Left cardiac atrium (tissue), 4 donors: ENCODE measurements at places on chromosomes 12 and 14.

GRCh38 chr14:100240668-100241032 lies 1.7 kb downstream of the YY1 start:
- no peak for DNase-seq

- no peak for DNase-seq
Measured at GRCh38 chr12:118737985-118738540, 243.3 kb upstream of the SRRM4 start.

DNA sequence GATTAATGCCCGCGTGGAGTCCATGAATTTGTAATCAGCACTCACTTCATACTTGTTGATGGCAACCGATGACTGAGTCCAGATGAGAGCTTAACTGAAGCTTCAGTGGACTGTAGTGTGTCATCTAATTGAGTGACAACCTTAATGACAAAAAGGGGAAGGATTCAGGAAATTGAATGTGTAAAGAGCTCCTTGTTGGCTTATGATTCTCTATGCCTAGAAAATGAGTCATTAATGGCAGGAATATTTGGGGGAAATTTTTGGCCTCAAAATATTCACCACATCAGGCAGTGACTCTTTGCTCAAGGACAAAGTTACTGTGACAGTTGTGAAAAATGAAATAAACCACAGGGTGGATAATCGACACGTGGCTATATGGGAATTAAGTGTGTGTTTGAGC lies 55.3 kb upstream of the STON2 start:
- DNase-seq: no peak

DNA sequence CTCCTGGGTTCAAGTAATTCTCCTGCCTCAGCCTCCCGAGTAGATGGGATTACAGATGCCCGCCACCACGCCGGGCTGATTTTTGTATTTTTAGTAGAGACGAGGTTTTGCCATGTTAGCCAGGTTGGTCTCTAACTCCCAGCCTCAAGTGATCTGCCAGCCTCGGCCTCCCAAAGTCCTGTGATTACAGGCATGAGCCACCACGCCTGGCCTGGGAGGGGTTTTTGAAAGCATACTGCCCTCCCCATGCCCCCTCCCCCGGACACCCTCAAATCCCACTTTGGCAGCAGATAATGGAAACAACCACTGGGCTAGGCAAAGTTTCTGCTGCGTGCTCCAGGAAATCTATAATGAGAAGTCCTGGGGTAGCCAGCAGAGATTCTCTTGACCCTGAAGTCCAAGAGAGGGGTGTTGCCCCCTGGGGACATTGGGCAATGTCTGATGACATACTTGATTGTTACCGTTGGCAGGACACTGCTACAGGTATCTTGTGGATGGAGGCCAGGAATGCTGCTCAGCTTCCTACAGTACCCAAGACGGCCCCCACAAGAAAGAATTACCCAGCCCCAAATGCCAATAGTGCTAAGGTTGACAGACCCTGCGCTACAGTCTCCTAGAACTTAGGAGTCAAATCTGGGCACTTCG lies 18.7 kb upstream of the FBXO21 start:
- DNase-seq: no peak

DNA sequence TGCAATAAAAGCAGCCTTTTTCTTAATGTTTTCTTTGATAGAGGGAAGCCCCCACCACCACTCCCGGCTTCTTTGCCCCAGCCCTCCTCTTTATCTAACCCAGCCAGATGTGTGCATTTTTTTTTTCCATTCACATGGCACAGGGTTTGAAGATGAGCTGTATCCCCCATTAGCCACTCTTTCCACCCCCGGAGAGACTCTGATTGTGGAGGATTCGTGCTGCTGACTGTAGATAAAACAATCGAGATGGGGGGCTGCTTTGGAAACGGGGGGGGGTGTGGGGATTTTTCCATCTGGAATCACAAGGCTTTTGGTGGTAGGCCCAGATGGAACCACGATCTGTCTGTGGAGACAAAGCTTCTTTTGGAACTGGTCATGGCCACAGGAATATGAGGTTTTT lies 46.2 kb upstream of the VASH1 start:
- no peak for DNase-seq

DNA sequence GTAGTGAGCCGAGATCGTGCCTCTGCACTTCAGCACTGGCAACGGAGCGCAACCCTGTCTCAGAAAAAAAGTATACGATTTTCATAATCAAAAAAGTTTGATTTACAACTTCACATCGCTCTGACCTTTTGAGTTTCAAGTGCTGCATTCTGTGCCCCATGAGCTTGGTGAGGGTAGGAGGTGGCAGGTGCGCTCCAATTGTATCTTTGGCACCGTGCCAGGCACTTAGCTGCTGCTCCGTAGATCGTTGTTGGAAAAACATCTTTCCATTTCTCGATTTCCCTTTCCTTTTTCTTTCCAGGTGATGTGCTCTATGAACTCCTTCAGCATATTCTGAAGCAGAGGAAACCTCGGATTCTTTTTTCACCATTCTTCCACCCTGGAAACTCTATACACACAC lies 203.7 kb downstream of the ETV6 start:
- DNase-seq: no peak

- no peak for DNase-seq
Measured at GRCh38 chr12:104435765-104436164, 21.0 kb upstream of the CHST11 start.

DNA sequence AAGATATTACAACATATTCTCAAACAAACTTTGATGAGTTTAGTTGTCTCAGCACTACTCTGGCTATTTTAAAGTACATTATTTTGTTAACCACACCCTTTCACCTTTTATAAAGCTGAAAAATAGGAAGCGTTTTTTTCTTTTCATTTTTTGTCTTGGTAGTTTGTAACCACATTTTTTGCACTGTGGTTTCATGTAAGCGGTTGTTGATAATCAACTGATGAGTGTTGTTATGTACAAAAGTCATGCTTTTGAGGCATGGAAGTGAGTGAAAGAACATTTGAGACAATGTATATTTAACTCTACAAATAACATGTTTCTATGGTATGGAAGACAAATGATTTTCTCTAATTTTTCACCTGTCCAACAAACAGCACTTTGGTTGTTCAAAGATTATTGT lies 52.1 kb upstream of the ATP2B1 start:
- DNase-seq: no peak

- DNase-seq: no peak
Measured at GRCh38 chr12:92300777-92301176, 155.1 kb upstream of the BTG1 start.

DNA sequence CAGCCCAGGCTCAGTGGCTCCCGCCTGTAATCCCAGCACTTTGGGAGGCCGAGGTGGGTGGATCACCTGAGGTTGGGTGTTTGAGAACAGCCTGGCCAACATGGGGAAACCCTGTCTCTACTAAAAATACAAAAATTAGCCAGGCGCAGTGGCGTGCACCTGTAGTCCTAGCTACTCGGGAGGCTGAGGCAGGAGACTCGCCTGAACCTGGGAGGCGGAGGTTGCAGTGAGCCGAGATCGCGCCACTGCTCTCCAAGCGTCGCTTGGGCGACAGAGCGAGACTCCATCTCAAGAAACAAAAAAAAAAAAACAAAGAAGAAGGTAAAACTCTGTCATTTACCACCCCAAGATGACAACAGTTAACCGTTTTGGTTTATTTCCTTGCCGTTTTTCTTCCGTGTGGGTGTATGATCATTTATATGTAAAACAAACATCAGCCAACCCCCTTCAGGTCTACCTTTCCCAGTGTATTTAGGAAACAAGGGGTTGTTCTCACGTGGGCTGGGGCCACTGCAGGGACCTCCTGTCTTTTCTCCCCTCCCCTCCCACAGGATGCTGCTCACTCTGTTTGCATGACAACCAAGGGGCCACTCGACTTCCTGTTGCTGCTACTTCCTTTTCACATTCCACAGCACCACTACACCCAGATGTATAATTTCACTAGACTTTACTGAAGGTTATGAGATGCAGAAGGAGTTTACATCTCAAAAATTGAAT lies 13.6 kb downstream of the TTC9 start:
- no peak for DNase-seq

GRCh38 chr12:83634726-83635267 lies 948.1 kb downstream of the TMTC2 start:
- DNase-seq: no peak

DNA sequence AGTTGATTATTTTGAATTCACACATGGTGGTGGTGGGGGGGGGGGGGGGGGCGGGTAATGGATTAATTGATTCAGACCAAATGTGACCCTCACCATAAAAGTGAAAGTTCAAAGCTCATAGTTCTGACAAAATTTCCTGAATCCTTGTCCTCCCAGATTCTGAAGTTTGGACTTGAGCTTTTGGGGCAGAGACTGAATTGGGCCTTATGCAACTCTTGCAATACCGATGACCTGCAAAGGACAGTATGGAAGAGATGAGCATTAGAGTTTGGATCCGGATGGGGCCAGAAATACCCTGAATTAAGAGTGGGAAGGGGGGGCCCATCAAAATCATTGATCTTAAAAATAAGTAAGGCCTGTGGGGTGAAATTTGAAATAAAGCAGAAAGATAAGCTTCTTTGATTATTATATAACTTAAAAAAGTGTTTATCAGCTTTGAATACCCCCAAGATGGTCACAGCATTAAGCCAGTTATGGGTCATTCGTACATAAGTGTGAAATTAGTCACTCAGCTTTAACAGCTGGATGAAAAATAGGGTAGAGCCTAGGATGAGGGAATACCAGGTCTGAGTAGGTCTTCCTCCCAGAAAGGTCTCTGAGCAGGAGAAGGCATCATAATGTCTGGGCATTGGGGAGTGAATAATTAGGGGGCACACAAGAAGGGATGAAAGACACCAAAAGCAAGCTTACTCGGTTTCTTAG lies 2.1 kb upstream of the PYGL start:
- no peak for DNase-seq

GRCh38 chr12:96029826-96030225 lies 5.6 kb downstream of the LTA4H start:
- DNase-seq: no peak

DNA sequence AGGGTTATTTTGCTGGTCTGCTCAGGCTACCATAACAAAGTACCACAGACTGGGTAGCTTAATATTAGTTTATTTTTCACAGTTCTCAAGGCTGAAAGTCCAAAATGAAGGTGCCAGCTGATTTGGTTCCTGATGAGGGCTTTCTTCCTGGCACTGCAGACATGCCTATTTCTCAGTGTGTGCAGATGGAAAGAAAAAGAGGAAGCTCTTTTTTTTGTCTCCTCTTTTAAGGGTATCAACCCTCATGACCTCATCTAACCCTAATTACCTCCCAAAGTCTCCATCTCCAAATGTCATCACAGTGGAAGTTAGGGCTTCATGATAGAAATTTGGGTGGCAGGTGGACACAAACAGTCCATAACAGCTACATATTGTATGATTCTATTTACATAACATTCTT lies 25.0 kb upstream of the POLR3B start:
- DNase-seq: no peak

- DNase-seq: no peak
Measured at GRCh38 chr12:122834104-122834920, 945 bp upstream of the HIP1R start.

DNA sequence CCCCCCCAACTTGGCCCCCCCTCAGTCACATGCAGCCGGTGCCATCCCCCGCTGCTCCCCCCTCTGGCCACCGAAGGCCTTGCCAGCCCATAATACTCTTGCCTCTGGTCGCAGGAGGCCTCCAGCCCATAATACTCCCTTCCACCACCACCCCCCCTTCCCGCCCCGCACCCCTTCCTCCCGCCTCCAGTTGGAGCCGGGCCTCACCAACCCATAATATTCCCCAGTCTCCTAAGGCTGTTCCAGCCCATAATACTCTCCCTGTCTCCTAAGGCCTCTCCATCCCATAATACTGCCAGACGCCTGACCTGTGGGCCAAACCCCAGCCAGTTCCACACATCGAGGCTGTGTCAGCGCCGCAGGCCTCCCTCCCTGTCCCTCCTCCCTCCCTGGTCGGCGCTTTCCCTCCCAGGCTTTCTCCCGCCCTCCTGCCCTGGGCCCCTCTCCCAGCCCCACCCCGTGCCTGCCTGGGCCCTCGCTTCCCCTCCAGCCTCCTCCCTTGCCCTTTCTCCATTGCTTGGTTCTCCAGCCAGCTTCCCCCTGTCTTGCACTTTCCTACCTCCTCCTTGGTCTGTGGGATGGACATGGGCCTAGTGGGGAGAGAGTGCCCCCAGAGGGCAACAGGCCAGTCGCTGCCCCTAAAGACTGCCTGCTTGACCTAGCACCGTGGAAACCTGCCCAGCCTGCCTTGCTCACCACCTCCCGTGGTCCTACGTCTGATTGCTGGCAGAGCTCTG lies 6.8 kb upstream of the CHD4 start:
- peak; percentile 91 for DNase-seq

GRCh38 chr12:18496156-18496555 lies 234.8 kb downstream of the PIK3C2G start:
- no peak for DNase-seq

DNA sequence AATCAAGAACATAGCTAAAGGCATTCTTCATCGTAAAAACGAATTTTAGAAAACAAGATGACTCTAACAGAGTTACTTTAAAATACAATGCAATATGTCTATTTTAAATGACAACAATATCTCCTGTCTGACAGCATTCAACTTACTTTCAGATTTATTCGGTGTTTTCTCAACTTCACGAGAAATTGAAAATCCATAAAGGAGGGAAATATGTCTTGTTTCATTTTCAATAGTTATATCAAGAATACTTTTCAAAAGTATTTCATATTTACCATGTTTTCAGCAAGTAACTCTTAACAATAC lies 254.8 kb downstream of the DAD1 start:
- no peak for DNase-seq

DNA sequence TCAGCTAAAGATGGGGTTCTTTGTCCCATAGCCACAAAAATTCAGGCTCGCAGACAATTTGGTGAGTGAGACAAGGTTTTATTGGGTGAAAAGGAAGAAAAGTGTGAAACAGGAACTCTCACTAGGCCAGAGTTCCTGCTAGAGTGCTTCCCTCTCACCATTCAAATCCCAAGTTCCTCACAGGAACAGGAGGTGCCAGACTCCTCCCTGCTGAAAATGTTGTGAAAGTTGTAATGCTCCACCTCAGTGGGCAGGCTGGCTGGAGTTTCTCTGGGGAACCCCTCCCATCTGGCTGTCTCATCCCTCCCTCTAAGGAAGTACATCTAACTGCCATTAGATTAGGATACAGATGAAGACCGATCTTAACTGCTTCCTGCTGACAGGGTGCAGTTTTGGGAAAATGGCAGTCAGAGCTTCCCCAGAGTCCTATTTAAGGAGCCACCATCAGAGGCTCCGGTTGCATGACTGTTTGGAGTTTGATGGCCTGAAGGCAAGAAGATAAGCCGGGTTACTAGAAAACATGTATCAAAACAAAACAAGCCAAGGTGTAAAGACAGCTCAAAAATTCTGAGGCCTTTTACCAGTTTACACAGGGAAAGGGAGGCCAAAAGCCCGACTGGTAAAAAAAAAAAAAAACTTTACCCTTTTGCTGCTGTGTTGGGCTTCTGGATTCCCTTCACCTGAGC lies 127.6 kb downstream of the FSCB start:
- no peak for DNase-seq

DNA sequence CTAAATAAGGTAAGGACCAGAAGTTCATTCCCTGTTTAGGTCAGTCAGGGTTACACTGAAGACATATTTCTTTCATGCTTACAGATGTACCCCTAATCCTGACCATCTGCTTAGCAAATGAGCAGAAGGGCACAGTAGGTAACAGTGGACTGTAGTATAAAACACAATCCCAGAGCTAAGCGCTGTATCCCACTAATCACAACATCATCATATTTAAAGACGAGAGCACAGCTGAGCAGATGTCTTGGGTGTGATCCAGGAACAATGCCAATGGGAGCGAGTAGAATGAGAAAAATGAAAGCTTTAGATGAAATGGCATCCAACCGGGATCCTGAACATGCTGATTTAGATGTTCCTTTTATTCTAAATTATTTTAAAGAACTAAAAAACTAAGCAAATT lies 213.4 kb downstream of the CCER1 start:
- no peak for DNase-seq

- no peak for DNase-seq
Measured at GRCh38 chr12:1083151-1083888, 92.3 kb downstream of the ERC1 start.
